ENCODE measurements at places on chromosomes 4 and X.
A peak's percentile ranks its signal among the peaks of the same experiment; 100 is the strongest.

GRCh38 chrX:65644621-65645289, 22.7 kb upstream of the MSN start:
- DNase-seq = peak; percentile 5

DNA sequence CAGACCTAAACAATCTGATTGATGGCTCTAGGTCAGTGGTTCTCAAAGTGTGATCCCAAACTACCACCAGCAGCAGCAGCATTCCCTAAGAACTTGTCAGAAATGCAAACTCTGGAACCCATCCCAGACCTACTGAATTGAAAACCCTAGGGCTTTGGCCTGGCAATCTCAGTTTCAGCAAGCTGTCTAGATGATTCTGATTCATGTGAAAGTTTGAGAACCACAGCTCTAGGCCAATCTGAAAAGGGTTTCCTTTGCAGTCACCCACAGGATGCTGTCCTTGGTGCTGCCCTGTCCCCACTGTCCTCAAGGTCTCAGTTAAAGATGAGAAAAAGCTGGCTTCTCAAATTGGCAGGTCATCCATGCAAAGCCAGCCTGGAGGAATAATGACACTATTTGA, 34.8 kb downstream of the SMPX start:
- no peak for DNase-seq

DNA sequence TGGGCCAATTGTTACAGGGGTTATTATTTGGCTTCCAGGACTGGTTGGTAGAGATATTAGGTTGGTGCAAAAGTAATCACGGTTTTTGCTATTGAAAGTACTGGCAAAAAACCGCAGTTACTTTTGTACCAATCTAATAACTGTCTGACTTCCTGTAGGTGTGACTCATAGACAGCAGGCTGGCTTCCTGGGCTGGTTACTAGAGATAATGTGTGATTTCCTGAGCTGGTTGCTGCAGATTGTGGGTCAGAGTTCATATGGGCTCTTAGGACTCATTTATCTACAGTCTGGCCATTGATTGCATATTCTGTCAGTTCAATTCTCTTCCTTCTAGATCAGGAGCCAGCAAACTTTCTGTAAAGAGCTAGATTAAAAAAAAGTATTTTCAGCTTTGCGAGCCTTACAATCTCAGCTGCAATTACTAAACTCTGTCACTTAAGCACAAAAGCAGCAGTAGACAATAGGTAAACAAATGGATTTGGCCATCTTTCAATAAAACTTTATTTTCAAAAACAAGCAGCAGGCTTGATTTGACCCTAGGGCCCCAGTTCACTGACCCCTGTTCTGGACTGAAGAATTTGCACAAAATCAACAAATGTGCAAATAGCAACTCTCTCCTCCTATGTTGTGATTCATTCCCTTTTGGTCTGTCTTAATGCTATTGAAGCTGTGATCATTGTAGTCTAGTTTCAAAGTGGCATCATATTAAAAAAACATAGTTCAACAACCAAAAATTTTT, 50.8 kb upstream of the BOD1L1 start:
- DNase-seq = no peak

DNA sequence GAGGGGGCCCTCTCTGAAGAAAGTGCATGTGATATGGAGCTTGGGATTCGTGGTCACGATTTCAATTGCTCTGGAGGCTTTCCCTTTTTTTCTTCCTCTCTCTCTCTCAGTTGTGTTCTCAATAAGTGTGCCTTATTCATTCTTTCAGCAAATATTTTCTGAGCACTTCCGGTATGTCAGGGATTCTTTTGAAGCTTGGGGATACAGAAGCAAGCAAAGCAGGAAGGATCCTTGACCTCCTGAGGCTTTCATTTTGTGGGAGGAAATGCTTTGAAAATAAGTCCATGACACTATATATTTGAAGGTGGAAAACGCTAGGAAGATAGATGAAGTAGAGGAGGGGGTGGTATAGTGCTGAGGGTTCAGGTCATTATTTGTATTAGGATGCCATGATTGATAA, 12.6 kb upstream of the GABRE start:
- DNase-seq = no peak

GRCh38 chr4:53923921-53924320, 140.5 kb downstream of the CHIC2 start:
- no peak for DNase-seq

GRCh38 chrX:2552621-2553201, 51.9 kb upstream of the DHRSX start:
- no peak for DNase-seq

- no peak for DNase-seq
Observed at GRCh38 chr4:14309431-14309830, 681.9 kb upstream of the BOD1L1 start.

DNA sequence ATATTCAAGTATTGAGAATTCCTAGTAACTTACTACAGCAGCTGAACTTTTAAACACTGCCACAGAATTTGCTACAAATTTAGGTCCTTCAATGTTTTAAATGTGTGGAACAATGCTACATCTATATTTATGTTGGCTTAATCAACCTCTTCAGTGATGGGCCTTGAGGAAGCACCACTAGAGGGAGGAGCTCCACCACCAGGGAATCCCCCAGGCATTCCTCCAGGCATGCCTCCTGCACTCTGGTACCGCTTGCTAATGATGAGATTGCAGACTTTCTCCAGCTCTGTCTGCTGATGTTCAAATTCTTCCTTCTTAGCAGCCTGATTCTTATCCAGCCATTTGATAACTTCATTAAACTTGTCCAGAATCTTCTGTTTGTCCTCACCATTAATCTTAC, 190.8 kb downstream of the HTR2C start:
- DNase-seq = no peak

DNA sequence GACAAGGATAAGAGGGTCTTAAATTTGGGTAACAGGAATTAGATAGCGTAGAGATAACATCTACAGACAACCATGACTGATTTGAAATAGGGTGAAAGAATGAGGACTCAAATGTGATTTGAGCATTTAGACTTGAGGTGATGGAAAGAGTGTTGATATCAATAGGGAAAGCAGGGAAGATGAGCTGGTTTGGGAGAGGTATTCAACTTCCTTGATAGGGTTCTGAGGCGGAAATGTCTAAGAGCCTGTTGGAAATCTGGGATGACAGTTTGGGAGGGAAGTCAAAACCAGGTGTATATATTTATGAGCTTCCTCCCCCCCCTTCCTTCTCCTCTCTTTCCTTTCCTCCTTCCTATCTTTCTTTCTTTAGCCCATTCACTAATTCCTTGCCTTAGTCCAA, 36.5 kb downstream of the KLHL15 start:
- DNase-seq = no peak

GRCh38 chr4:142091085-142091513, 454.7 kb downstream of the IL15 start:
- no peak for DNase-seq

DNA sequence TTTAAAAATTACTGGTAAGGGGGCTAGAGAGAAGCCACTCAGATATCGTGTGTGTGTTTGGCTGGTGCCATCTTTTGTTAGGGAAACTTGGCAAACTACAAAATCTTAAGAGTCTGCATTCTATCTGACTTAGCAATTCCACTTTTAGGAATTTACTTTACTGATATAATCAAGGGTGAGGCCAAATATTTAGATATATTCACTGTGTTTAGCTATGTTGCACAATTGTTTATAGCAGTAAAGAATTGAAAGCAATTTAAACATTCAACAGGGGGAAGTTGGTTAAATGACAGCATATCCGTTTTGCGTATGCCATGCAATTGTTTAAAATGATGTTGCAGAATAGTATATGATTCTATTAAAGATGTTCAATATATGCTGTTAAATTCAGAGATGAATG, 6.4 kb upstream of the HERC3 start:
- DNase-seq = no peak

DNA sequence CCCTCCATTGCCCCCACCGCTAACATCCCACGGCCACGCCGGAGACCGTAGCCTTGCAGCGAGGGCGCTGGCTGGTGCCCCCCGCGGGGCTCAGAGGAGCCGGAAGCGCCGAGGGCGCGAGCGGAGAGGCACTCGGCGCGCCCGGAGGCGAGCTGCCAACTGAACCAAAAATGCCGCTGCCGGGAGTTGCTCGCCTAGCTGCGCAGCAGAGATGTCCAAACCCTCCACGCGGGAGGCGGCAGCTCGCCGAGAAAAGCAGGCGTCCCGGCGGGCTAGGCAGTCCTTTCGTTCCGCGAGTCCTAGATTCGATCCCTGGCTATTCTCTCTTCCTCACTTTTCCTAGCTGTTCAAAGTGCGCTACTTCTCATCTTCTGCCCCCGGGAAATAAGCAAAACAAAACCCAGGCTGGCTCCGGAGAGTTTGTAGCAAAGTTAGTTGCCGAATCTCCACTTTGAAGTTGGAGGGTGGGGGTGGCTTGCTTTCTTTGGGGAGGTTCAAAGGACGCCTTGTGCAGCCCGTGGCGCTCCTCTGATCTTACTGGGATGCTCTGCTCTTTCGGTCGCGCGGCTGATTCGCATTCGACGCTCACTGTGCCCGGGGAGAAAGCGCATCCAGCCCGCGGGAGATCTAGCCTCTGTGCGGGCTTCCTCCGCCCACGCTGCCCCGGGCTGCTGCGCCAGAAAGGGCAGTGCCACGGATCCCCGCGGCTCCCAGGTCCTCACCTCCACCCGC, 723 bp downstream of the NKX6-1 start:
- DNase-seq = no peak

DNA sequence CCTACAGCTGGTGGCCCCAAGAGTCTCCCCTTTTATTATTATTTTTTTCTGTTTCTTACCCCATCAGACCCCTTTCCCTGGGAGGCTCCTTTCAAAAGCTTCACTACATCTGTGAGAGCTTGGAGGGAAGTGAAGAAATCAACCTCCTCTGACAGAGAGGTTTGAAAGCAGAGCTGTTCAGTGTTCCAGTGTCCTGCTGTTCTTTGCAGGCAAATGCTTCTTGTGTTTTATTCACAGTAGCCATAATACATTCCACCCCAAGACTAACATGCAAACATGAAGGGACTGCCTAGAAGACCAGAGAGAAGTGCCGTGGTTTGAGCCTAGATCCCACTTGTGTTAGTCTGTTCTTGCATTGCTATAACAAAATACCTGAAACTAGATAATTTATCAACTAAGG, 192.1 kb downstream of the PTTG2 start:
- no peak for DNase-seq

DNA sequence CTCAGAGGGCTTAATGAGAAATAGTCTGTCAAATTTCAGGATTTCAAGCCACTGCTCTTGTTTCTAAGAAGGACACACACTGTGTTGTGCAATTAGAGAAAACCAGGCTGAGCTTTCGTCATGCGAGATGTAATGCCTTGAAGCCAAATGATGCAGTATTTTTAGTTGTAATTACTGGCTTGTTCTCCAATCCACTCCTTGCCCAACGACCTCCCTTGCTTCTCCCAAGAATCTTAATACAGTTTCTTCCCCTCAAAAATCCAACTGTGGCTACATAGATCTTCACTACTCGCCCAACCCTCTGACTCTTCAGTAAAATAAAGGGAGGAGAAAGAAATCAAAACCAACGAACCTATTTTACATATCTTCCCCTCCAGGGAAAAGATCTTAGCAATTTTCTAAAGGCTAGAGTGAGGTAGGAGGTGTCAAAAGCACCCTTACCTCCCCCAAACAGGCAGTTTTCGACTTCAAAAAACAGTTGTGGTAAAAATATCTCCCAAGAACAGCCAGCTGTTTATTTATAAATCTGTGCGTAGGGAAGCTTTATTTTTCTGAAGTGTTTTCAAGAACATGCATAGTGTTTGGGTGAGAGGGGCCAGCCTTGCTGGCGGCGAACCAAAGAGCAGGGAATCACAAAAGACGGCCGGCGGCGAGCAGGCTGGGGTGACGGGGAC, 68.7 kb downstream of the MGST2 start:
- no peak for DNase-seq

GRCh38 chrX:152245213-152245612, 106.8 kb upstream of the MAGEA10 start:
- no peak for DNase-seq

Data from anterior cingulate cortex (tissue), 58 donors.